ENCODE measurements at places on chromosomes 7 and 10.

DNA sequence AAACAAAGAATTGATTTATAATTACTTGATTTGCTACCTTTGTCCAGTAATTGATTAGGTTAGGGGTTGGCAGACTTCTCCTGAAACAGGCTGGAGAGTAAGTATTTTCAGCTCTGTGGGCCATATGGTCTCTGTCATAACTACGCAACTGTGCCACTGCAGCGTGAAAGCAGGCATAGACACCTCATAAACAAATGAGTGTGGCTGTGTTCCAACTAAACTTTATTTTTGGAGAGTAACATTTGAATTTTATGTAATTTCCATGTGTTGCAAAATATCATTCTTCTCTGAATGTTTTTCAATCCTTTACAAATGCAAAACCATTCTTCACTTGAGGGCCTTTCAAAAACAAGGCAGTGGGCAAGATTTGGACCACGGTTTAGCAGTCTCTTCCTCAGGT is 76.9 kb downstream of the GALNT17 start:
- DNase-seq, result no peak

DNA sequence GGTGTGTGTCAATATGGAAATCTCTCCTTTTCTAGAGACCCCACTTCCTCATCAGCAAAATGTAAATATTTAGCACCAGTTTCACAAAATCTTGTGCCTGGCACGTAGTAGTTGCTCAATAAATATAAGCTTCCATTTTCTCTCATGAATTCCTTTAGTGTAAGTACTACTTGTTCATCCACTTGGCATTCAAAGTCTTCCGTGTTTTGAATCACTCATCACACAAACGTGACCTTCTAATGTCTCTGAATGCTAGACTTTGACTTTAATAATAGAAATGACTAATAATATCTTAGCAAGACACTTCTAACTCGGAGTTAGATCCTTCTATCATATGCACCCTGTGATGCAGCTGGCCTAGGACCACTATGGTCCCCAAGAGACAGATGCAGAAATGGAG is 168.7 kb upstream of the ZNF32 start:
- DNase-seq, result no peak

DNA sequence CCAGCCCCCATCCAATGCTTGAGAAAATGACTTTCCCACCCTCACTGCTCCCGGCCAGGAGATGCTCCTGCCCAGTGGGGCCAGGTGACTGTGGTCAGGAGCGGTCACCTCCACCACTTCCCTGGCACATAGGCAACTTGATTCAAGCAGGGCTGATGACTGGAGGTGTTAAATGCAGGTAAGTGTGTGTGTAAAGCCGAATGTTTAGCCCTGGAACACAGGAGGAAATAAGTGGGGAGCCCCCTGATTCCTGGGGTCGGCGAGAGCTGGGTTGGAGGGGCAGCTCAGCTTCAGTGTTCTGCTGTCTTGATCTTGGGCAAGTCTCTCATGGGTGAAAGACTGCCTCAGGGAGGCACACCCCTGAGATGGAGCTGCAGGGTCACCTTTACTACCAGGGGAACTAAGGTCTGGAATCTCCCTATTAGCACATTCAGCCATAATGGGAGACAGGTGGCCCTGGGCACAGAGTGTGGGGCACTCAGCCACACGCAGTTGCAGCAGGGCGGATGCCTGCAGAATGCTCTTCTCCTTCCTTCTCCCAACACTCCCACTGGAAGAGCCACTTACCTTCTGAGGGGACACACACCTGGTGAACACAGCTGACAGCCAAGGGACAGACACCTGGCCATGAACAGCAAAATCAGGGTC is 124.1 kb downstream of the PTPN20 start:
- DNase-seq, result no peak

GRCh38 chr7:16268821-16269768 is 152.2 kb downstream of the CRPPA start:
- DNase-seq, result no peak

DNA sequence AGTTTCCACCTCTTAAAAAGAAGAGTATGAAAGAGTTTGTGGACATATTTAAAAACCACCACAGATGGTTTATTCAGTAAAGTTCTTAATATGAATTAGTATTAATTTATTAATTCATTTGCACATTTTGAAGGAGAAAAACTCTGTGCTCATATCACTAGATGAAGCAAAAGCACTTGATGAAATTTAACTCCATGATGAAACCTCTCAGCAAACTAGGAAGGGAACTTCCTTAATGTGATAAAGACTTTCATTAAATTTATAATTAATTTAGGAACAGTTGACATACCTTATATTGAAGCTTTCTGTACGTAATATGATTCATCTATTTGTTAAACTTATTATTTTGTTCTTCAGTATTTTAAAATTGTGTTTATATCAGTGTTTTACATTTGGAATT is 99.4 kb downstream of the MMRN2 start:
- DNase-seq, result no peak

GRCh38 chr7:121322460-121322859 is 6.3 kb upstream of the WNT16 start:
- no peak for DNase-seq

DNA sequence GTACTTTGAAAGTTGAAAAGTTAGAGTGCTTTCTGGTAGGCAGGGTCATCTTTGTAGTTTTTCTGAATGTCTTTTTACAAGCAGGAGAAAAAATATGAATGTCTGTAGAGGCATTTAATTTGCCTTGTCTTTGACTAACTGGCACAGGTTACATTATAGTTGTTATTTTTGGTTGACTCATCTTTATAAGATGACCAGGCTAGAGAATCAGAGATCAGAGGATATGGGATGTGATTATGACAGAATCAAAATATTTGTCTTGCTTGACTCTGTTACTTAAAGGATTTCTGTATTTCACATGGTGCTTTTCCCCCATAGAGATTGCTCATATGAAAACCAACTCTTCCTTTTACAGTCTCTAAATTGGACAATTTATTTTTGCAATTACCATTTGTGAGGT is 2.4 kb downstream of the ZMYND11 start:
- DNase-seq, result no peak

DNA sequence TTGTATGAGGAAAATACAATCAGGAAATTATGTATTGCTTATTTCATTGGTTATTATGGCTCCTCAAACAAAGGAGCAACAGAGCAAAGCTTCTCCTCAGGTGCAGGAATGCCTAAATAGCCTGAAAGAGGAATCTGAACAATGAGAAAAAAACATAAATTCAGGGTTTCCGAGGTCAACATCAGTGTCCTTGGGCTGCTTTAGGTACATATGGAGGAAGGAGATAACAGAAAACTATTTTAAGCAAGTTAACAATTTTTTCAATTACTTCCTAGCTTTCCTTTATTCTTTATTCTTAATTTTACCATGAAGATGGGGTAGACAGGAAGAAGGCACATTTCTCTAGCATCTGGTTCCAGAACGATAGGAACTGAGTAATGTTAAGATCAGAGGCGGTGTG is 14.0 kb downstream of the SLC16A9 start:
- no peak for DNase-seq

GRCh38 chr10:125120053-125120710 is 40.2 kb downstream of the CTBP2 start:
- no peak for DNase-seq

DNA sequence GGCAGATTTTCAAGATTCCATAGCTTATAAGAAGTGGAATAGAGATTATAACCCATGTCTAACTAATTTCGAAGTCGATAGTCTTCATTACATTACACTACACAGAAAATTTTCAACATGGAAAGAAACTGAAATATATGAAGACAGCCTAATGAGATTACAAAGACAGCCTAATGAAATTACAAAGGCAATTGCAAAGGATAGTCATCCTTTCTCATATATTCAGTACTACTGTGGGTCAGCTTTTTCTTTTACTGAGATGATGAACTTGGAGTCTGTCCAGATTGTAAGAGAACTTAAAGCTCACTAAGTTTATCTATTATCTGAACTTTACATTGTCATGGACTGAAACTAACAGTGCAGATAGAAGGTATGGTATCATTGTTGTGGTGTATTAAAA is 304.4 kb upstream of the MBL2 start:
- no peak for DNase-seq

- no peak for DNase-seq
These were observed 68.4 kb upstream of the ATP6V0A4 start for GRCh38 chr7:138866353-138866752.

DNA sequence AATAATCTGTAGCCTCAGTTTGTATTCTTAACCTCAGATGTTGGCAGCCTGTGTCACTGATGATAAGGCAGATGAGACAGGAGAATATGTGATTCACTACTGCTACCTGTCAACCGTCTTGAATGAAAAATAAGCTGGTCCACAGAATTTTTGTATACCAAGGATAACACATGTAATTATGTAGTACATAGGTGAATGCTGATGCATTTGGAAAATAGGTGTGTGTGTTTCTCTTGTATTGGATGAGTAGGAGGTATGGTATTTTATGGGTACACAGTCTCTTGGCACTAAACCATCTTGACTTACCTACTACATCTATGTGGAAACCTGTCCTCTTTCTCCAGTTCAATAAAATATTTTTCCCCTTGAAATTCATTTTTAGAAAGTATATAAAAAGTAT is 20.7 kb upstream of the ZRANB1 start:
- DNase-seq, result no peak

DNA sequence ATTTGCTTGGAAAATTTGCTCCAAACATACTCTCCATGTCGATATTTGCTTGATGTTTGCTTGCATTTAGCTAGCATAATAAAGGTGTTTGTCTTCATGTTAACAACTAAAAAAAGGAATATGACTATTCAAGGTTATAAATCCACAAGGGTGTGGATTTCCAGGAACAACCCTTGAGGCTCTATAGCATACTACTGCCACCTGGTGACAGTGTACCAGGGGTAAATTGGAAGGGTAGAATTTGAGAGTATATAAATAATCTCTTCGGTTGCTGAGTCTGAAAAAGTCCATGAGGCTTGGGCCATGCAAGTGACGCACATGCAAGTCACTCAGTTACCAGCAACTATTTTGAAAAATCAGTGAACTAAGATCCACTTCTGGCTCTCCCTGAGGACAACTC is 68.4 kb downstream of the SLIT1 start:
- DNase-seq, result no peak

GRCh38 chr10:45557275-45557905 is 115.2 kb downstream of the ZFAND4 start:
- DNase-seq, result no peak

- no peak for DNase-seq
These were observed 51.7 kb downstream of the ZMYND11 start for GRCh38 chr10:186911-187310.

DNA sequence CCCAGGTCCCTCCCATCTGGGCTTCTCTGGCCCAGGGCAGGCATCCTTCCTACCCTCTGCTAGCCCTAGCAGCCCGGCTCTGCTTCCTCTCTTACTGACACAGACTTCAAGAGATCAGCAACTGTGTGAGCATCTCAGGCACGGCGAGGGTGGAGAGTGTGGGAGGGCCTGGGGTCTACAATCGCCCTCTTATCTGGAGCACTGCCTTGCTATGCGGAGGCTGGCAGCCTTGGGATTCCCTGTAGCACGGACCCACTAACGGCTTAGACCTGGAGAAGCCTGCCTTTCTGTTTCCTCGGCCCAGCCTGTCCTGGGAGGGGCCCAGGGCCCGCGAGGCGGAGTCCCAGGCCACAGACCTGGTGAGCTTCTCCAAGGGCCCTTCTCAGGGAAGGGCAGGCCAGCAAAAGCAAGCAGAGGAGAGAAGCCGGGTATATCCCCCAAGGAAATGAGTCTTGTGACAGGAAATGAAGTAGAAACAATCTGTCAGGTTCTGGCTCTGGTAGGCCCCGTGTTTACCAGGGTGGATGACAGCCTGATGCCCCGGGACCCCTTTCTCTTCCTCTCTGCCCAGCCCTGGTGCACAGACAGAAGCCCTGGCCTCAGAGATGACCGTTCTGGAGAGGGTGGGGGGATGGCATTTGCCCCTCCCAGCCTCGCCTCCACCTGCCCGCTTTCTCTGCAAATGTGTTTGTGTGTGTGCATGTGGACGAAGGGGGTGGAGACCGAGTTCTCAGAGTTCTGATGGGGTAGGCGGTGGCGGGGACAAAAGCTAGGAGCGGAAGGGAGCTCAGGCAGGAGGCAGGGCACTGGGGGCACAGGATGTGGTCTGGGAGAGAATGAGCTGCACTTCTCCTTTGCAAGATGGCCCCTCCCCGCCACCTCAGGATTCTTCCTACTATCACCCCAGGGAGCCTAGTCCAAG is 2.5 kb downstream of the LRCH4 start:
- no peak for DNase-seq

GRCh38 chr10:29731760-29732159 is 97.0 kb upstream of the SVIL start:
- no peak for DNase-seq

DNA sequence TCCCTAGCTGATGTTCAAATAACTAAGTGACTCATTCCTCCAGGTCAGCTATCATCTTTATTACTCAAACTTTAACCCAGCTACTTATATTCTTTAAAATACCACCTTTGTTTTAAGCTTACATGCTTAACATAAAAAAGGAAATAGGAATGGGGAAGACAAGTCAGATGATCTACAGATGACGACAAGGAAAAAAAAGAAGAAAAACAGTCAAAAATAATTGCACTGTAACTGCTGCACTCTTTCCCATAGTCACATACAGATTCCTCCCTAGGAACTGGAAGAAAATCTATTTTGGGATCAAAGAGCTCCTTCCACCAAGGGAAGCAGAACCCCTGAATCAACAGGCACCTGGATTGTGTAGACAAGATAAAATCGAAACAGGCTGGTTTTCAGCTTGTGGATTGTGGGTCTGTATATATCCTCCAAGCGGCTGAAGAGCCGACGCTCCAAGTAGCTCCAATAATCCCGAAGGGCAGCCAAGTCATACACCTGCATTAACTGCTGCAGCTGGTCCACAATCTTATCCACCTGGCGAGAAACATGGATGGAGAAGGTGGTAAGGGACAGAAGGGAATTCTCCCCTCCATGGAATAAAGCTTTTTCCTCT is 2.0 kb downstream of the WDR91 start:
- no peak for DNase-seq

- DNase-seq, result no peak
These were observed 469.5 kb downstream of the POM121L12 start for GRCh38 chr7:53504914-53505313.

GRCh38 chr10:75838486-75838885 is 407.1 kb downstream of the LRMDA start:
- DNase-seq, result no peak

- no peak for DNase-seq
These were observed 65.8 kb downstream of the BMPER start for GRCh38 chr7:33971106-33971505.

DNA sequence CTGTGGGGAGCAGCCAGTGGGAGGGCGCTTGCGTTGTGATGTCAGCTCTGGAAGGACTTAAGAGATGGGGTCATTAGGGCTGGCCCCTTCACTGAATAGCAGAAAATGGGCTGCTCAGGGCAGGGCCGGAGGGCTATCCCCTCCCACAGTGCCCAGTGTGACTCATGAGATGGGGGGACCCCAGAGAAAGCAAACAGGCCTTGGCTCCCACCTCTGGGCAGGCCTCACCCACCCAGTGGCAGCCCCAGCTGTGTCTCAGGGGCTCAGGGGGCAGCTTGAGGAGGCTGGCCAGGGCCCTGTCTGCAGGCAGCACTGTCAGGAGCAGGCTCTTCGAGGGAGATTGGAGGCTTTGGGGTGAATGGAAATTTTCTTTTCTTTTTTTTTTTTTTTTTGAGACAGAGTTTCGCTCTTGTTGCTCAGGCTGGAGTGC is 168.3 kb downstream of the SLIT1 start:
- DNase-seq, result no peak
